ENCODE measurements at places on chromosomes 16 and 17. TPM values are rescaled to one million over a fixed set of nuclear protein-coding genes. Genes with fewer than 3 reads are reported as not detected.

The SCO1 gene
- total RNA-seq, result 22.8 TPM

The SMIM5 gene
- total RNA-seq, result 0.29 TPM

The OVCA2 gene
- 56.9 TPM for total RNA-seq

The LDHD gene
- total RNA-seq, result 2.8 TPM

The CES1 gene
- total RNA-seq, result 20.3 TPM

The DNASE1 gene
- 27.6 TPM for total RNA-seq

The RMI2 gene
- total RNA-seq, result 10.5 TPM

The KRT31 gene
- not detected for total RNA-seq

The ST6GALNAC1 gene
- total RNA-seq, result not detected
